ENCODE measurements at places on chromosomes 7 and 10.
A peak's percentile ranks its signal among the peaks of the same experiment; 100 is the strongest.

GRCh38 chr10:133306941-133307379 lies 1.7 kb downstream of the TUBGCP2 start:
- no peak for DNase-seq

- no peak for DNase-seq
Observed at GRCh38 chr7:121510302-121510701, 114.2 kb upstream of the FAM3C start.

GRCh38 chr7:25392588-25393338 lies 164.5 kb upstream of the NPVF start:
- DNase-seq, result no peak

DNA sequence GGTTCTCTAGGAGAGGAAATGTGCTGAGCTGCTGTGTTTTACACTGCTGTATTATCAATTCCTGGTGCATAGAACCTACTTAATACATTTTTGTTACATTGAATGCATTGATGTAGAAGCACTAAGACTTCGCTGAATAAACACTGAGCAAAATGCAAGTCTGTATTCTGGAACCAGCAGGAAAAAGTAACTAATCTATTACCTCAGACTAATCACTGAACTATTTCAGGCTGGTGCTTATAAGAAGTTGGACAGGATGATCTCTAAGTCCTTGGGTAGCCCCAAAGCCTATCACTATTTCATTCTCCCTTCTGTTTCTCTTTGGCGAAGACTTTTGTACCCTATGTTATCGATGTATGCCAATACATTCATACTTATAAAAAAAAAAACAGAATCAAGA lies 87.2 kb upstream of the LRRTM3 start:
- no peak for DNase-seq

DNA sequence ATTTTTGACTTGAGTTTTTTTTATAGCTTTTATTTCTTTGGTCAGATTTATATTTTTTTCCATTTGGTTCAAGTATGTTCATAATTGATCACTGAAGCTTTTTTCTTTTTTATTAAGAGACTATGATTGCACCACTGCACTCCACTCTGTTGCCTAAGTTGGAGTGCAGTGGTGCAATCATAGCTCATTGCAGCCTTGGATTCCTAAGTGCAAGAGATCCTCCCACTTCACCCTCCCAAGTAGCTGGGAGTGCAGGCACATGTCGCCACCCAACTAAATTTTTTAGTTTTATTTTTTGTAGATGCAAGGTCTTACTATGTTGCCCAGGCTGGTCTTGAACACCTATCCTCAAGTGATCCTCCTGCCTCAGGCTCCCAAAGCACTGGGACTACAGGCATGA lies 97.7 kb upstream of the KIF5B start:
- DNase-seq, result no peak

DNA sequence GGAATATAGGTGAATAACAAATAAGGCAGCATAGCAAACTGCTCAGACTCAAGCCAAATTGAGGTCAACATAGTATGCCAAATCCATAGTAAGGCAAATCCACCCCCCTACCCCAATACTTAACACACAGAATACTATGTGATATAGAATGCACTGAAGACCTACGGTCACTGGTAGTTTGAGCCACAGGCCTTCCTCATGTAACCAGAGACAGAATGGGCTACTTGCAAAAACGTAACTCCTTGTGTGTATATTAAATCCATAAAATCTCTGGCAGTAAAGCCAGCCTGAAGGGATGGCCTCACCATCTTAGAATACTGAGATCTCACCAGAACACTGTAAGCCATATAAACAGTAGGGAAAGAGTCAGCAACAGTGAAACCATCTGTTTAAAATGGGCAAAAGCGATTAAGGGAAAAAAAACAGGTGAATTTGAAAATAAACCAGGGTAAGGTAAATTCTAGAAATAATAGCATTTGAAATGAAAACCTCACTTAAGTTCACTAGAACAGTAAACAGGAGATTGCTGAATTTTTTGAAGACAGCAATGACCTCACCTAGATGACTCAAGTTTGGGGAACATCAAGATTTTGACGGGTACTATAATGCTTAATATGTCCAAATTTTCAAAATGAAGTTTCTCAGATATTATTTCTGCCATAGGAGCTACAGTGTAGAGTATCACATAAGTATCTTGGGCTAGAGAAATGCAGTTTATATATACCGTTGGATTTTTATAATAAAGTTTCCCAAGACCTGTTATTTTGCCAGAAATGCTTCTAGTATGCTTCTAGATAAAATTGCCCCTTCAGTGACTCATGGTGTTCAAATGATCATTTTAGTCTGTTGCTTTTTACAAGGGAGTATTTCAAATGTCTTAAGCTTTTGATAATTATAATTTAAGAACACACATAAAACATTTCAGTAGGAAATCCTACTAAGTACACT lies 13.9 kb downstream of the HNRNPA2B1 start:
- DNase-seq, result no peak

- no peak for DNase-seq
Observed at GRCh38 chr7:28183627-28184026, 3.0 kb upstream of the JAZF1 start.

- no peak for DNase-seq
Observed at GRCh38 chr10:48782386-48782785, 97.7 kb downstream of the WDFY4 start.

- no peak for DNase-seq
Observed at GRCh38 chr10:61125560-61126170, 181.7 kb upstream of the RHOBTB1 start.

DNA sequence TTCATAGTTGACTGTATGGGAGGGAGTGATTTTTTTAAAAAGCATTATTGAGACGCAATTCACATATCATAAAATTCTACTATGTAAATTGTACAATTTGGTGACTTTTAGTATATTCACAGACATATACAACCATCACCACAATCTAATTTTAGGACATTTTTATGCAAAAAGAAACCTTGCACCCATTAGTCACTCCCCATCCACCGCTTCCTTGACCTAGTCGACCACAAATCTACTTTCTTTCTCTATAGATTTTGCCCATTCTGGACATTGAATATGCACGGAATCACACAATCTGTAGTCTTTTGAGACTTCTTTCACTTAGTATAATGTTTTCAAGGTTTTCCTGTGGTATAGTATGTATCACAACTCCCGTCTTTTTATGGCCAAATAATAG lies 54.6 kb downstream of the BLNK start:
- DNase-seq, result no peak

DNA sequence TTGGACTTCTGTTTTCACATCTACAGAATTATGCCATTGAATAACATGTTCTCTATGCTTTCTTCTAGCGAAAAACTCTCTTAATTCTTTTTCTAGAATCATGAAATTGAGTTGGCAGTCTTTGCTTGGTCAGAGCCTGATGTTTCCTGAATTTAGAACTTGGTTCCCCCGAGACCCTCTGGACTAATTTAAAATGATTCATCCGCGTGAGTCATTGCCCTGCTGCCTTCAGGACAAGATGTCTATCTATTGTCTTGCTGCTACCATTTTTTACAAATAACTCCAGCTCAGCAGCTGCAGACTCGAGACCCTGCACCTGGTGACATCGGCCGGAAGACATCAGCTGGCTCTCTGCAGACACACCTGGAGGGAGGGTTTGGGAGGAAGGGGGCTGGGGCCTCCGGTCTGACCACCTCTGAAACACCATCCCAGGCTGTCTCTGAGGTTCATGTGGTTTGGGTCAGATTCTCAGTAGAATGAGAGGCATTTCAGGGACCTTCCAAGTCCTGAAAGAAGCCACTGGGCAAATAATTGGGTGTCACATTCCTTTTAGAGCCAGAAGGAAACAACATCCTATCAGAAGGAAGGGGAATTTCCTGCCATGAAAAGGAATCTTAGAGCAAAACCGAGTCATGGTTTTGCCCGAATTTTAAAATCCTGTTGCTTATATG lies 20.9 kb upstream of the KLF6 start:
- DNase-seq, result peak; percentile 30

- DNase-seq, result no peak
Observed at GRCh38 chr7:47672271-47672791, 90.4 kb upstream of the TNS3 start.

DNA sequence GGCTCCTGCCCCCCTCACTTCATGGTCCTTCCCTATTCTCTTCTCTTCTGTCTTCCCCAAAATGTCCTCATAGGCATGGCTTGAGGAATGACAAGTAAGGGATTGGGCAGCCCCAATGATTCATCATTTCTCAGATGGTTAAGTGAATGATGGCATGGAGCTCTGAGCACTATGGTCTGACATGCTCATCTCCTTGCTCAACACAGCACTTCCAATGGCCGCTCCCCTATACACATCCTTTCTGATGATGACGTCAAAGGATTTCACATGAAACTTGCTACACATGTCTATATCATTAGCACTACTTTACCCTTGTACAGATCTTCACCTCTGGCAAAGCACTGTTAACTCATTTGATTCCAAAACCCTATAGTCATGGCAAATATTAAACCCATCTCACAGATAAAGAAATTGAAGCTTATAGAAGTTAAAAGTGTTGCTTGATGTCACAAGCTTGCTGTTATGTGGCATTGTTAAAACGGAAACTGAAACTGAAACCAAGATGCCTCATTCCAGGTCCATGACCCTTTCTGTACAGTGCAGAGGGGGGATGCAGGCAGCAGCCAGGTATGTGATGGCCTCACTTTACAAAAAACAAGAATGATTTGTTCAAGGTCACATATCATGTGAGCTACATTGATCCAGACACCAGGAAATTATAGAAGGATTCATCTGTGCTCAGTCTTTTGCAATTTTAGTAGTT lies 90.0 kb upstream of the PLXNA4 start:
- no peak for DNase-seq

DNA sequence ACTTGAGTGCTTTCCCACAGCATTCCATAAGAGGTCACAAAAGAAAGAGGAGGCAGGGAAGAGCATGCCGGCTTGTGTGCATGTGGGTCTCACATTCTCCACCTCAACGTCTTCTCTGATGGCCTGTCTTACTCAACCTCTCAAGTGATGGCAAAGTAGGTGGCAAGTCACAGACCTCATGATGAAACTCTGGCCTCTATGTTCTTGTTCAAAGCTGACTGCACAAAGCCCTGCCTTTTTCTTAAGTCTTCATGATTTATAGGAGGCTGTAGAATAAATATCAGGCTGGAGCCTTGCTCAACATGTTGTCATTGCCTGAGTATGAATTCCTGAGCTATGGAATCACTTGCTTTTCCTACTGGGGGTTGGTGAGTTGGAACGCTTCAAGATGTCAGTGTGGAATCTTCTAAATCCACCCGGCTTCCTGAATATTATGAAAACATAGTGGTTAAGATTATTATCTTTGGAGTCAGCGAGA lies 213.6 kb upstream of the INHBA start:
- no peak for DNase-seq

GRCh38 chr7:148664324-148664723 lies 34.4 kb upstream of the CUL1 start:
- no peak for DNase-seq

- peak; percentile 37 for DNase-seq
Observed at GRCh38 chr7:97179454-97180104, 62.1 kb downstream of the SDHAF3 start.

GRCh38 chr10:84375011-84375410 lies 46.6 kb downstream of the CCSER2 start:
- DNase-seq, result no peak

- DNase-seq, result no peak
Observed at GRCh38 chr7:4919969-4920766, 36.7 kb upstream of the RADIL start.

GRCh38 chr10:23311034-23311433 lies 33.6 kb downstream of the C10orf67 start:
- DNase-seq, result no peak

DNA sequence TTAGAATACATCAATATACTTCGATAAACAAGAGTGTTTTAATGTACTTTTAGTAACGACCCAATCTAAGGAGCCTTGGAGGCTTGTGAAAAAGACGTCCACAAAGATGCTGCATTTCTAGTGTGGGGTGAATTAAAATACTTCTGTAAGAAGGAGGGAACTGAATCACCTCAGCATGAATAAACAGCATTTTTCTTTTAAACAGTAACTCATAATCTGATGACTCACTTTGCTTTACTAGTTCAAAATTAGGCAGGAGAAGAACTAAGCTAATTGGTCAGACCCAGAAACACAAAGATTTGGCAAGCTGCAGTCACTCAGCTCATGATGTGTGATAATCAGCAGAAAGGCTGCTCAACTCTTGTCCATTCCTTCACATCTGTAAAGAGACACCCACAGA lies 24.2 kb downstream of the NCOA4 start:
- no peak for DNase-seq

DNA sequence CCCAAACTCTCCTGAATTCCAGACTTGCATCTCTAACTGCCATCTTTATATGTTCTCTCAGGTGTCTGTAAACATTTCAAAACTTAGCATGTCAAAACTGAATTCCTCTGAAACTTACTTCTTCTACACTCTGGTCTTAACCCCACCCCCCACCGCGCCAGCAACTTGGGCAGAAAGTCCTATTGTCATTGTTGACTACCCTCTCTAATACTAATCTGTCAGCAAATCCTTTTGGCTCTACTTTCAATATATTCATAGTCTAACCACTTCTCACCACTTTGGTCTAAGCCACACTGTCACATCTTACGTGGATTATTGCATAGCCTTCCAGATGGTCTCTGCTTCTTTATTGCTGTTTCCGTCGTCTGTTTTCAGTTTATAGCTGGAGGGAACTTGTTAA lies 86.6 kb downstream of the AHCYL2 start:
- no peak for DNase-seq

- DNase-seq, result no peak
Observed at GRCh38 chr10:6410830-6411229, 169.2 kb downstream of the PRKCQ start.

DNA sequence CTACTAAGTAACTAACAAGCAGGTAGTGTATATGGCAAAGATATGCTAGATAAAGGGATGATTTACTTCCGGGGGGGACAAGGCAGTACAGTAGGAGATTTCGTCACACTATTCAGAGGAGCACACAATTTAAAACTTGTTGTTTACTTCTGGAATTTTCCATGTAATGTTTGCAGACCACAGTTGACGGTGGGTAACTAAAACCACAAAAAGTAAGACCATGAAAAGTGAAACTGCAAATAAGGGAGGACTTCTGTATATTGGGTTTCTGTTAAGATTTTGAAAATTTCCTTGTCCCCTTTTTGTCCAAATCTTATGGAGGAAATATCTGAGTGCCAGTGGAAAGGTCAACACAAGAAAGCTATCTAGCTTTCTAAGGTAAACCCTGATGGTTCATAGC lies 170.0 kb downstream of the ELAPOR2 start:
- no peak for DNase-seq

DNA sequence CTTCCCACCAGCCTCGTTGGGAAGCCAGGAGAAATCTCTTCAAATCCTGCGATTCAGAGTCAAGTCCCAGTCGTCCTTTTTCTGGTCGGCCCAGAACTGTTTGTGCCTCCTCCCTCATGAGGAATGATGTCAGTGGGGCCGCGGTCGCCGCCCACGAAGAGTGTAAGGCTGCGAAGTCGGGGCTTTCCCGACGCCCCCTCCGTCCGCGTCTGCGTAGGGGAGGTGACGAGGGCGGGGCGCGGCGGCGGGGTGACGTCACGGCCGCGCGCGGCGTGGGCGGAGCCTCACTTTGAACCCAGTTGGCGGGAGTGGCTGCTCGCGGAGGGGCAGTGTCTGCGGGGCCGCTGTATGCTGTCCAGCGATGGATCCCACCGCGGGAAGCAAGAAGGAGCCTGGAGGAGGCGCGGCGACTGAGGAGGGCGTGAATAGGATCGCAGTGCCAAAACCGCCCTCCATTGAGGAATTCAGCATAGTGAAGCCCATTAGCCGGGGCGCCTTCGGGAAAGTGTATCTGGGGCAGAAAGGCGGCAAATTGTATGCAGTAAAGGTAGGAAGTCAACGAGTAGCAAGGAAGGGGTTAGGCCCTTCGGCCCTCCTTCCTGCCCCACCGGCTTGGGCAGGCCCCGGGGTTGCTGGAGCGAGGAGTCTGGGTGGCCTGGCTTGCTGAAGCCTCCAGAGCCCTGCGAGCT lies at the start of gene MASTL:
Gene MASTL, plus strand, starts transcription at position 287 of the 689 bp plus-strand sequence. Its CDS starts 75 bp downstream, at position 362.
- peak; percentile 94 for DNase-seq
